ENCODE measurements at places on chromosomes 11 and 22.

DNA sequence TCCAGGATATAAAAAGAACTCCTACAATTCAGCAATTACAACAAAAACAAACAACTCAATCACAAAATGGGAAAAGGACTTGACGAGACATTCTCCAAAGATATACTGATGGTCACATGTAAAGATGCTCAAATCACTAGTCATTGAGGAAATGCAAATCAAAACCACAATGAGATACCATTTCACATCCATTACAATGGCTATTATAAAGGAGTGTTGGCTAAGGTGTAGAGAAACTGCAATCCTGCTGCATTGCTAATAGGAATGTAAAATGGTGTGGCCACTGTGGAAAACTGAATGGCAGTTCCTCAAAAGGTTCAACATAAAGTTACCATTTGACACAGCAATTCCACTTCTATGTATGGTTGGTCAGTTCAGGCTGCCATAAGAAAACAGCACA is 11.8 kb upstream of the TBCEL start:
- DNase-seq = no peak

GRCh38 chr11:70448983-70449567 is 50.7 kb downstream of the CTTN start:
- no peak for DNase-seq

DNA sequence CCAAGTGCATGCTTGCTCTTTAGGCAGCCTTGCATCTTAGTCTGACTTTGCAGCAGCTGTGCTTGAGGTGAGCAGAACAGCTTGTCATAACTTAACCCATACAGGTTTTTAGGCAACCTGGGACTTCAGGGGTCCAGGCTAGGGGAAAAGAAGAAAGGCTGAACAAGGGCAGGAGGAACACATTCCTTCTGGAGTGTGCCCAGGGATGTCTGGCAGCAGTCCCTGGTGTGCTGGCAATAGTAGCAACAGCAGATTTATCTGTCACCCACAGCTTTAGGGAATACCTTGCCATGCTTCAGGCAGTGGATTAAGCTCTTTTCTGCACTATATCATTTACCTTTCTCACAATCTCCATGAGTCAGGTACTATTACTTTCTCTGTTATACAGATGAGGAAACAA is 513.0 kb downstream of the RAB38 start:
- no peak for DNase-seq

GRCh38 chr11:67468056-67468455 is 995 bp downstream of the TMEM134 start:
- no peak for DNase-seq

DNA sequence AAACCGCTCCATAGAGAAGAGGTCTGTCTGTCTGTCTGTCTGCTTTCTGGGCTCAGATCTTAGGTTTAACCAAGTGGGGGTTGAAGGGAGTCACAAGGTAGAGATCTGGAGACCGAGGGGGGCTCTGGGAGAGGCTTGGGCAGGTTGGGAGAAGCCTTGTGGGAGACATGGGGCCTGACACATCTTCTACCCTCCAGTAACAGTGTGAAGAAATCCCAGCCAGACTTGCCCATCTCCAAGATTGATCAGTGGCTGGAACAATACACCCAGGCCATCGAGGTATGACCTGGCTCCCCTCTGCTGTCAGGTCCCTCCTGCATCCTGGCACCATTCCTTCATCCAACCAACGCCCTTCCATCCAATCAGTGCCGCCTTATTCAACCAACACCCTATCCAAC is 7.4 kb downstream of the PRR33 start:
- no peak for DNase-seq

DNA sequence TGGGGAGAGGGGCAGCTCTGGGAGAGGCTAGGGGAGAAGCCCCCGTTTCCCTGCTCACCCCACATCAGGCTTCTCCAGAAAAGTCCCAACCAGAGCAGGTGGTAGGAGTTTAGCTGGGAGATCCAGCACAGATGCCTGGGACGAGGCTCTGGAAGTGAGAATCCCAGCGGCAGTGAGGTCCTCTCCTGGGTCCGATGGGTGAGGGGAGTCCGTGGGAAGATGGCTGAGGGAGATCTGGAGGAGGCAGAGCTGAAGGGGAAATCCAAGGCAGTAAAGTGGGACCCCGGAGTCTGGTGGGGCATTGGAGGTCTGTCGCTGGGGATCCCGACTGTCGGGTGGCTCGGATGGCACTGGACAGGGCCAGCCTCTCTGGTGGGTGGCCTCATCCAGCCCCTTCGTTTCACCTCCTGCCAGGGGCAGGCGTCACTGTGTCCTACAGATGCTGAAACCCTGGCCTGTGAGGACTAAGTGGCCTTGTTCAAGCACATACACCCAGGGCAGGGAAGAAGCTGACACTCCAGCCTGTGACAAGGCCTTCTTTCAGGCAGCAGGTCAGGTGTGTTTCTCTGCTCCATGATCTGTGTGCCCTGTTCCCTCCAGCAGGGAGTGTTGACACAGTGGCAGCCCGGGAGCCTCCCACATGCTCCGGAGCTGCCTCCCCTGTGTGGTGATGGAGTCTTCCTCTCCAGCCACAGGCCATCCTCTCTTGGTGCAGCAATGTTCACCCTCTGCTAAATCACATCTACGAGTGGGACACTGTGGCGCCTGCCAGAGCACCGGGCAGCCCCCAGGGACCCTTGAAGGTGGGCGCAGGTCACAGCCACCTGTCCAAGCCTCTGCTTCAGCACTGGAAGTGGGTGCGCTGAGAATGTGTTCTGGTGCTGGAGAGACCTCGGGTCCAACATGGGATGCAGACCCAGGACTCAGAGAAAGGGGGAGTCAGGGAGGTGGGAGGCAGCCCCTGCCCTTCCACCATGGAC is 850.8 kb downstream of the BRD1 start:
- DNase-seq = no peak

- no peak for DNase-seq
These were observed 11.4 kb downstream of the DGAT2 start for GRCh38 chr11:75779960-75780359.

DNA sequence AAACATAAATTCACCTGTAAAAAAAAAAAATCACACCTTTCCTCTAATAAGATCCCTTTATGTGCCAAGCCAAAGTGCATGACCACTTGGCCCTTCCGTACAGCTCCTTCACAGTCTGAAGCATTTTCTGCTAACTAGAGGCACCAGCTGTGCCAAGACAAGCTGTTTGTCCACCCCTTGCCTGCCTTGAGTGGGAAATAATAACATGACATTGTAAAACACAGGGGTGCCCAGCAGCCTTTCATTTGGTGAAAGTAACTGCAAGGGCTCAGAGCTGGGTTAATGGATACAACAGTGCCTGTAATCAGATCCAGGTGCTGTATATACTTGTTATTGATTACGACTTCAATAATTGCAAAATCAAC is 59.2 kb downstream of the DDIAS start:
- peak; percentile 6 for DNase-seq

GRCh38 chr11:32107647-32108046 is 16.8 kb downstream of the RCN1 start:
- no peak for DNase-seq

DNA sequence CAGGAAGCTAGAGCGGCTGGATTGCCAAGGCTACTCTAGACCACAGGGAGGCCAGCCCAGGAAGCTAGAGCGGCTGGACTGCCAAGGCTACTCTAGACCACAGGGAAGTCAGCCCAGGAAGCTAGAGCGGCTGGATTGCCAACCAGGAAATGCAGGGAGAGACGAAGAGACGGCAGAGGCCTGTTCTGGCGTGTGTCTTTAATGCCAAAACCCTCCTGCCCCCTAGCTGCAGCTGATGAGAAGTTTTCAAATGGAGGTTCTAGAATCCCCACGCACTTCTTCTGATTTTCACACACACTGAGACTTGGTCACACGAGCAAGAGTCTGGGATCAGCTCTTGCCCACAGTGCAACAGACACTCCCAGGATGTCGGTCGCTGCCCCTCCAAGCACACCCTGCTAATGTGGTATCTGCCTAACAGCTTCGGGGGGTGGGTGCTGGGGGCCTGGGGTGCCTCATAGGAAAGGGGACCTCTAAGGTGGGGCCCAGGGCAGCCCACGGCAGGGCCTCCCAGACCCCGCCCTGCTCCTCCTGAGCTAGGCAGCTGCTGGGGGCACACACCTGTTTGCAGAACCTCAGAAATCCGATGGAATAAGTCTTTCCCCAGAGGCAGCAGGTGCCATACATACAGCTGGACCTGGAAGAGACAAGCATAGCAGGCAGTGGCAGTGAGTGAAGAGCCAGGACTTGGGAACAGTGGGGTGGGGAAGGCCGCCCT is 28.5 kb downstream of the MAFF start:
- DNase-seq = peak; percentile 26

- no peak for DNase-seq
These were observed 2.6 kb upstream of the LTBP3 start for GRCh38 chr11:65560555-65561418.

DNA sequence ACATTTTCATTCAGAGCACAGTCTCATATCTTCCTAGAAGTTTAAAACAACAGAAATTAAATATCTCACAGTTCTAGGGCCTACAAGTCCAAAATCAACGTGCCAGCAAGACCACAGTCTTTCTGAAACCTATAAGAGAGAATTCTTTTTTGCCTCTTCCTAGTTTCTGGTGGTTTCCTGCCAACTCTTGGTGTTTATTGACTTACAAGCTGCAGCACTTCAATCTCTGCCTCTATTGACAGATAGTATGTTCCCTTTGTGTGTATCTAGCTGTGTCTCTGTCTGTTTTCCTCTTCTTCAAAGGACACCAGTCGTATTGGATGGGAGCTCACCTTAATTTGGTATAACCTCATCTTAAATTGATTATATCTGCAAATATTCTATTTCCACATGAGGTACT is 347.5 kb downstream of the DCDC1 start:
- DNase-seq = no peak

DNA sequence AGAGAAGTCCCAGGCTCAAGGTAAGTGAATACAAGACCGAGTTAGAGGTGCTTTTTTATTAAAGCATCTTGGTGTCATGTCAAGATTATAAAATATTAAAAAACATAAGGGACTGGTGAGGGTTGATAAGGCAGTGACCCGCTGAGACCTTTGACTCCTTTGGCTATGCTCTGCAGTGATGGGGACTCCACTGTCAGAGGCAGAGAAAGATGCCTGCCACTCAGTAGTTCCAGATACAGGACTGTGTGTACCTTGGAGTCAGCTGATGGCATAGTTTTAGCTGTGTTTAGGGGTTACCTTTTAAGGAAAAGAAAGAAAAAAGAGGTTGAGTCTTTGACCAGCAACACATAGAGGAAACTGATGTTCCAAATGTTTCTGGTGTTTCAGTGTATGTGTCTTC is 40.8 kb downstream of the SHISA8 start:
- DNase-seq = no peak

DNA sequence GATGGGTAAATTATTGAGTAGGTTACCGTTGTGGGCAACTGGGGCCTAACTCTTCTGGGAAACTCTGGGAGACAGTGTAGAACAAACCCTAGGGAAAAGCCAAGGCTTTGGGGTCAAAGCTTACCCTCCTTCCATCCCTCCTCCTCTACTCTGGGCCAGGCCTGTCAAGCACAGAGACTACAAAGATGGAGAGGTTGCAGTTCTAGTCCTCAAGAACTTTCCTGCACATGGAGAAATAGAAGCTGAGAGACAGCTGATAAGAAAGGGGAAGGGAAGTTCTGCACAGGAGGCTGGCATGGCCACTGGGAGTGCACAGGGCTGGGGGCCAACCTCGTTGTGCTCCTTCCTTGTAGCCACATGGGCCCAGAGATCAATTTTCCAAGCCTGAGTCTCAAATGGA is 67.2 kb upstream of the ALX4 start:
- no peak for DNase-seq

DNA sequence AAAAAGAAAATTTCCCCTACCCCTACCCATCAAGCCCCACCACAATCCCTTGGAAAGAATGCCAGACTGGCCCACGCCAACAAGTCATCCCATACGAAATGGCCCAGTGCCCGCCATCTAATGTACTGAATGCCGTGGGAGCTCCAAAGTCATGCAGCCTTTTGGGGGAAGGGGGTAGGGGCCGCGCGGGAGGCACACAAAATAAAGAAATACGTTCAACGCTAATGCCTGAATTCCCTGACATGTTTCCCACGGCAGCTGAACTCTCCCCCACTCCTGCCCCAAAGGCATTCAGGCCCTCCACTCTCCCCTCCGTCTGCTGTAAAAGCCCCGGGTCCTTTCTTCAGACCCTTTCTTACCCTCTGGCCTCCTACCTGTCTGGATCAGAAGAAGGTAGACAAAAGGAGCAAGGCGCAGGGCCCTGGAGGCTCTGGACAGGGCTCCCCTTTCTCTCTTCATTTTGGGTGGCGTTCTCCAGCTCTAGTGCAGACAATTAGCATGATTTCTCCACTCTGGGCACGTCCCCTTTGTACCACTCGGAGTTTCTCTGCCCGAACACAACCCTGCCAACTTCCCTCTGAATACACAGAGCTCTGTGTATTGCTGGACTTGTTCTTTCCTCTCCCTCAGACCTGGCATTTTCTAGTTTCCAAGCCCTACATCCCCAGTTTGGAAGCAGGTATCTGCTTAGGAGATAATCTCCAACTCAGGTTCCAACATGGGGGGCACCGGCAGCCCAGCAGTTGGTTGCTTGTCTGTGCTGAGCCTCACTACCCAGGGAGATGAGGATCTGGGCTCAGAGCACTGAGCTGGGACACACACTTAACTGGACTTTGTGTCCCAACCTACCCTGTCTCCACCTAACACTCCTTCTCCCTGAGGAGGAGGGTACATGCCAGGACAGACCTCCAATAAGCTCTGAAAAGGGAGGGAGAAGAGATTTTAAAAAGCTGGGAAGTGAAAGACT is at the start of gene HEPACAM:
HEPACAM (minus strand) TSS at position 500 of the 967 bp plus-strand sequence; CDS start at position 459, 41 bp downstream.
- no peak for DNase-seq

GRCh38 chr11:76086743-76087635 is 119.3 kb downstream of the WNT11 start:
- DNase-seq = no peak

GRCh38 chr22:30104501-30105156 is 24.4 kb downstream of the HORMAD2 start:
- no peak for DNase-seq
